Activated T-helper 1 cell treated with anti-CD3 and anti-CD28 coated beads, Interleukin-12 subunit alpha, Interleukin-12 subunit beta, Interleukin-2, Interleukin-4 antibody, amounts not matched to agents 30 ng/mL and 10 ng/mL and 1 ng/mL, durations not matched to agents 14 hours and 24 hours and 36 hours (primary cell): ENCODE measurements at places on chromosomes 7 and 10. TPM values are rescaled to one million over a fixed set of nuclear protein-coding genes. Genes with fewer than 3 reads are reported as not detected.

Gene ACBD7
- total RNA-seq = 2.3 and 2.7 TPM in 2 replicates

DNA sequence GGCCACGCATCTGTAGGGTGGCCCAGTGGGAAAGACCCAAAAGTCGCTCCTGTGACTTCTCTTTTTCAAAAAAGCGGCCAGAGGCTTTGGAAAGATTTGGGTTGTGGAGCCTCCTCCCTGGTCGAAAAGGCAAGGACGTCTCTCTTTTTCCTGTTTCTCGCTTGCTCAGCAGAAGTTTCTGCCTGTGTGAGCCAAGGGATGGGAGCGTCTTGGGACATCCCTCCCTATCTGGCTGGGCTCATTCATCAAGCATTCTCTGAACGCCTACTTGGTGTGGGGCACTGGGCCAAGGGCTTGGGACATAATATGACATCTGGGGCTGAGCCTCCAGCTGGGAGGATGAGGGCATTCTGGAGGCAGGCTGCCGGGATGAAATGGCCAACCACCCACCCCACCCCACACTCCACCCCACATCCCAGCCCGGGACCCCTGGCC lies 120.9 kb downstream of the C10orf105 start:
- H3K4me3 ChIP-seq = no peak overlapping the region
- H3K27me3 ChIP-seq = no peaks in the 10 kb centered on the region
- peaks cover 10% of the 10 kb centered on the region for H3K4me1 ChIP-seq

Gene SFTPA1
- not detected in 2 replicates for total RNA-seq

DNA sequence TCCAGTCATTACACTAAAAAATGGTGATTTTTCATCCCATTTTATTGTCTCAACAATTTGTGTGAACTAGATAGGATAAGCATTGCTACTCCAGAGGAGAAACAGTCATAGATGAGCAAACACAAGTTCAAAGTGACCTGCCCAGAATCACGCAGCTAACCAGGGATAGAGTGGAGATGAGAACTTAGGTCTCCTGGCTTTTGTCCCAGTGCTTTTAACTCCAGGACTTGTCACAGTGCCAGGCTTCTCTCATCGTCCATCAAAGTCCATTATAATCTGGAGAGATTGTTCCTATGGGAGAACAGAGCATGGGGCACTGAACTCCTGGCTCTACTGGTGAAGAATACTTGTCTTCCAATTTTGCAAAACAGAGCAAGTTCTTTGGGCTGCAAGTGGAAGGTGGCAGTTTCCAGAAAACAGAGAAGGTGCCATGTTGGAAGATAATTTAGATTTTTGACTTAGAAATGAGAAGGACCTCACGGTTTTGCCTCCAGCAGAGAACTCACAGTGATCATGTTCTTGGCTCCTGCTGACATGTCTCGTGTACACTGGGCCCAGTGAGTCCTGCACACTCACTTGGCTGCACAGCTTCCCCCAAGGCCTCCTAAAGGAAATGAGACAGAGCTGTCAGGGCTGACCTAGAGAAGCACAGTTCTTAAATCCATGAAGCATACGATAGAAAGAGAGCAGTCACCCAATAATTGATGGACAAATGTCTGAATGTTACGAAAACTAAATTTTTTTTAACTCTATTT lies 322.9 kb upstream of the NRP1 start:
- no peaks in the 10 kb centered on the region for H3K36me3 ChIP-seq
- peaks cover 9% of the 10 kb centered on the region for H3K27me3 ChIP-seq
- no peaks in the 10 kb centered on the region for H3K4me1 ChIP-seq
- H3K27ac ChIP-seq = no peak overlapping the region

DNA sequence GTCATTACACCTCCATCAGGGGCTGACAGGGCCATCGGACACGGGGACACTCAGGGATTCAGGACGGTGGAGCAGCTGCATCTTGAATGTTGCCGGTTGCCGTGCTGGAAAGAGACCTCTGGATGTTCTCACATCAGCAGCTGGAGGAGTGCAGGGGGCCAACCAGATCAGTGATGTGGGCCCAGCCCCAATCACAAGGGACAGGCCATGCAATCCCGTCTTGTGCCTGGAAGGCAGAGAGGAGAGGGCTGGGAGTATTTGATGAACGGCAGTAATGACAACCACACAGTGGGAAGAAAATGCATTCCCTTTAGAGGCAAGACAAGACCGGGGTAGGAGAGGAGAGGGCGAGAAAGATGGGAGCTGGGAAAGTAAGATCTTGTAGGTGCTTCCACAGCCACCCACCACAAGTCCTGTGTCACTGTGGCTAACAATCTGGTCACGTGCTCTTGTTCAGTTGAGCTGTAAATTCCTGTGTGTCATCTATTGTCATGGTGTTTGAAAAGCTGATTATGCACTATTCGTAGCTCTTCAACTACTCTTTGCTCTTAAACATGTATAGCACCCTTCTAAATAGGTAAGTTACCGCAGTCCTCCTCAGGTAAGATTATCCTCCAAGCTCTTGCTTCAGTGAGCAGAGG lies 85.9 kb upstream of the LEP start:
- no peak overlapping the region for H3K4me3 ChIP-seq
- H3K4me1 ChIP-seq = no peaks in the 10 kb centered on the region
- no peak overlapping the region for H3K27ac ChIP-seq

- no peak overlapping the region for H3K27ac ChIP-seq
- H3K4me1 ChIP-seq = no peaks in the 10 kb centered on the region
- H3K36me3 ChIP-seq = no peaks in the 10 kb centered on the region
- H3K4me3 ChIP-seq = no peak overlapping the region
These were observed 48.1 kb upstream of the COMTD1 start for GRCh38 chr10:75283671-75284470.

Gene SPDYE9
- total RNA-seq = not detected in 2 replicates

DNA sequence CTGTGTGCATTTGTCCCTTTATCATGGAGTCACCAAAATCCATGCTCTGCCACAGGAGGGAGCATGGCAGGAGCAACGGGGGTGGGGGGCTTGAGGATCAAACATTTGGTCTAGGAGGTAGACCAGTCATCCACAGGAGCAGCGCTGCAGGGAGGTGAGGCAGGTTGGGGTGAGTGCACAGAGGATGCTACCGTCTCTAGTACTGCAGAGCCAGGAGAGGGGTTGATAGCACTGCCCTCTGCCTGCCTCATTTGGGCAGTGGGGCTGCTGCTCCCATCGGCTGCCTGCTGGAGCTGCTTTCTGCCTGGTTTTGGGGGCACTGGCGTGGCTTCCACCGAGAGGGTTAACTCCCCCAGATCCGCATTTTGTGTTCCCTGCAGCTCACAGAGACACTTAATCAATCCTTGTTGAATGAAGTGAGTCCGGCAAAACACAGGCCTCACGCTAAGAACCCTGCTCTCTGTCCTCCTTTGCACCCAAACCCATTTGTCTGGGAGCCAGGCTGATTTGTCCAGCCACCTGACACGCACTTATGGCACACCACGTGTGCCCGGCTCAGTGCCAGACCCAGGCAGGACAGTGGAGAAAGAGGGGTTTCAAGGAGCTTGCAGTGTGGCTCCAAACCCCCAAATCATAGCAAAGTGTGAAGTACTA lies 527.1 kb upstream of the FOXK1 start:
- no peaks in the 10 kb centered on the region for H3K4me1 ChIP-seq
- H3K27ac ChIP-seq = no peak overlapping the region
- DNase-seq = no peak
- H3K36me3 ChIP-seq = no peaks in the 10 kb centered on the region
- H3K4me3 ChIP-seq = no peak overlapping the region

DNA sequence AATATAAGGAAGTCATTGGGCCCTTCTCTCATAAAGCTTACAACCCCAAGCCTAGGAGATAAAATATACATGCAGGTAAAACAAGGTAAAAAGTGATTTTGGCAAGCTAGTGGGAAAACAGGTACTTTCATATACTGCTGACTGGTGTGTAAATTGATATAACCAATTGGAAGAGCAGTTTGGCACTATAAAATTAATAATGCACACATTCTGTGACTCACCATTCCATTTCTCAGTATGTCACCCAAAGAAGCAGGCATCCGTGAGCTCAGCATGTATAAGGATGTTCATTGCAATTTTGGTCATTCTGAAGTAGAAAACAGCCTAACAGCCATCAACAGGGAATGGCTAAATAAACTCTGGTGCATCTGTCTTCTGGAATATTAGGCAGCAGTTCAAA lies 2.9 kb downstream of the MACROH2A2 start:
- no peak for DNase-seq
- peaks cover 48% of the 10 kb centered on the region for H3K27me3 ChIP-seq
- H3K36me3 ChIP-seq = peaks cover 1% of the 10 kb centered on the region
- H3K4me3 ChIP-seq = no peak overlapping the region
- H3K4me1 ChIP-seq = peaks cover 9% of the 10 kb centered on the region
- H3K27ac ChIP-seq = no peak overlapping the region

- no peaks in the 10 kb centered on the region for H3K36me3 ChIP-seq
- H3K4me3 ChIP-seq = peak within 1 kb of the TSS; percentile 73
- peak within 1 kb of the TSS; percentile 55 for H3K27ac ChIP-seq
- DNase-seq = no peak
- H3K4me1 ChIP-seq = peaks cover 23% of the 10 kb centered on the region
- H3K27me3 ChIP-seq = peaks cover 82% of the 10 kb centered on the region
These were observed at the start of gene HHEX for GRCh38 chr10:92689663-92690210. HHEX (plus strand) TSS chr10:92689955; CDS start chr10:92689987, 32 bp downstream.

Gene SH2B2
- 2.1 and 2.6 TPM in 2 replicates for total RNA-seq

DNA sequence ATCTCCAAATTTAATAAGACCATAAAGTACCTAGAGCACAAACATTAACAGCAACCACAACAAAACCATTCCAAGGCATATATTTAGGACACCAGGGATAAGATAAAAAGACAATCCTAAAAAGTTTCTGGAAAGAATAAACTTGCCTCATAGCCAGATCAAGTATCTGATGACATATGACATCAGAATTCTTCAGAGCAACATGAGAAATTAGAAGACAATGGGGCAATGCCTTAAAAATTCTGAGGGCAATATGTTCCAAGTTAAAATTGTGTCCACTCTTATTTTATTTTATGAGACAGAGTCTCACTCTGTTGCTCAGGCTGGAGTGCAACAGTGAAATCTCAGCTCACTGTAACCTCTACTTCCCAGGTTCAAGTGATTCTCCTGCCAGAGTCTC lies 2.8 kb downstream of the EFCAB10 start:
- H3K27me3 ChIP-seq = peaks cover 1% of the 10 kb centered on the region
- H3K4me3 ChIP-seq = no peak overlapping the region
- DNase-seq = no peak
- H3K27ac ChIP-seq = no peak overlapping the region

DNA sequence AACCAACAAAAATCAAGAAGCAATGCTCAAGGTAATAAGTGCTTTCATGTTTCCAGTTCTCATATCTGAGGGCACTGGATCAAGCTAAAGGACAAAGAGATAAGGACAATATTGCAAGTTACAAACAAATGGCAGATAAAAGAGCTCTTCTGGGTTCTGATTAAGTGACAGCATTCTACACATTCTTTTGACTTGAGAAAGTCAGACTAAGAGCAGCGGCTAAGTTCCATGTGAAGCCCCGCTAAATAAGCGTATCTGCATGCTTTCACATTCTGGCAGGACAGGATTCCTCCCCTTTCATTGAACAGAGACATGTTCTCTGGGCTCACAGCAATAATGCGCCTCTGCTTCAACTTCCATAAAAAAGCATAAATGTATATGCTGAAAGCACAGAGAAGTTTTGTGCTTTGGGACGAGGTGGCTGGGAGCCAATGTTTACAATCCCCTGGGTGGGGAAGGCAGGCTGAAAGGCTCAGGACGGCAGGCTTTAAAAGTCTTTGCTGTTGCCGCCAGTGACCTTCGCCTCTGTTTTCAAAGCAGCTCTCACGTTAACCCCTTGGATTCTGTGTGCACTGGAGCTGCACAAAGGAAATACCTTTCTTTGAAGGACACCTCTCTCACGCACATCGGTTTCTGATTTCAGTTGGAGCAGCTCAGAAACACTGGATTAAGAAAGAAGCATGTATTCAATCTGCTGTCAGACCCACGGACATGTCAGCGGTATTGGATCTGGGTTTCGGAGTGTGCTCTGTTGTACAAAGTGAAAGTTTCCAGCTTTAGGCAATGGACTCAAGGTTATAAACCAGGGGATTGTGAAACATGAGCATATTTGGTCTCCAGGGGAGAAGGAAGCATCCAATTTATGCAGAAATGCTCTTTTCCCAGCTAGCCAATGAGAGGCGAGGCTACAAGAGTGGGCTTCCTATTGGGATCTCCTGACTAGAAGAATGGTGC lies 105.4 kb upstream of the FAM133B start:
- H3K27me3 ChIP-seq = no peaks in the 10 kb centered on the region
- DNase-seq = no peak
- peak overlapping the region; percentile 50 for H3K27ac ChIP-seq
- peaks cover 35% of the 10 kb centered on the region for H3K36me3 ChIP-seq
- peaks cover 67% of the 10 kb centered on the region for H3K4me1 ChIP-seq
- H3K4me3 ChIP-seq = peak overlapping the region; percentile 67

GRCh38 chr7:82039621-82040020 lies 269.8 kb upstream of the HGF start:
- H3K4me1 ChIP-seq = no peaks in the 10 kb centered on the region
- H3K36me3 ChIP-seq = no peaks in the 10 kb centered on the region
- no peak overlapping the region for H3K4me3 ChIP-seq
- no peak overlapping the region for H3K27ac ChIP-seq

GRCh38 chr10:77291596-77292505 lies 345.8 kb downstream of the KCNMA1 start:
- DNase-seq = no peak
- H3K4me3 ChIP-seq = no peak overlapping the region
- no peaks in the 10 kb centered on the region for H3K27me3 ChIP-seq
- no peaks in the 10 kb centered on the region for H3K36me3 ChIP-seq
- H3K27ac ChIP-seq = no peak overlapping the region
- H3K4me1 ChIP-seq = no peaks in the 10 kb centered on the region

Gene ZMIZ2
- total RNA-seq = 123 and 129 TPM in 2 replicates

Gene WEE2
- total RNA-seq = 0.10 and 0.12 TPM in 2 replicates

DNA sequence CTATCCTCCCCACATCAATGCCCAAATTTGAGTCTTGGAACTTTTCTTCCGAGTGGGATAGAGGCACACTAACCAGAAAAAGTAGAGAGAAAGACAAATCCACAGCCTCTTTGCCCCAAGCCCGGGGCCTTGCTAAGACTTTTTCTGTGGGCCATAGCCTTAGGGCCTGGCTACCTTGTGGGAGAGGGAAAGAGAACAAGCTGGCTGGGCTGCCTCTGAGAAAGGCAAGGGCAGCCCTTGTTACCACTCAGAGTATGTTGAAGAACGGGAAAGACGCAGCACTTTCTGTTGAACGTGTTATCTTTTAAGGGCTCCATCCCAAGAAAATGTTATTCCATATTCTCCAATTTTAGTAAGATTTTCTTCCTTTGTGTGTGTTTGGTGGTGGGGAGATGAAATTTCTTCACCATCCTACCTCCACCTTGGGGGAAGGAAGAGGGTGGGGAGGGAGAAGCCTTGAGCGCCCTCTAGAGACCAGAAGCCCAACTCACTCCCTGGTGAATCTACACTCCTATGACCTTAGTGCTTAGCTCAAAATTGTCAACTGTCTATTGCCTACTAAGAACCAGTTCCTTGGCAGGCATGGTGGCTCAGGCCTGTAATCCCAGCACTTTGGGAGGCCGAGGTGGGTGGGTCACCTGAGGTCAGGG lies 3.9 kb upstream of the NRF1 start:
- peak; percentile 24 for DNase-seq
- no peak overlapping the region for H3K27ac ChIP-seq
- peaks cover 32% of the 10 kb centered on the region for H3K4me1 ChIP-seq
- no peak overlapping the region for H3K4me3 ChIP-seq
- peaks cover 34% of the 10 kb centered on the region for H3K36me3 ChIP-seq
